ENCODE measurements at places on chromosomes 3 and 15. TPM values are rescaled to one million over a fixed set of nuclear protein-coding genes. Genes with fewer than 3 reads are reported as not detected.
A peak's percentile ranks its signal among the peaks of the same experiment; 100 is the strongest.

Gene FYCO1
- 24.7 TPM for total RNA-seq

GRCh38 chr3:79329154-79329553 lies 438.6 kb downstream of the ROBO1 start:
- DNase-seq = no peak

Gene CLDN11
- total RNA-seq = not detected

Gene ALAS1
- 27.4 TPM for total RNA-seq

DNA sequence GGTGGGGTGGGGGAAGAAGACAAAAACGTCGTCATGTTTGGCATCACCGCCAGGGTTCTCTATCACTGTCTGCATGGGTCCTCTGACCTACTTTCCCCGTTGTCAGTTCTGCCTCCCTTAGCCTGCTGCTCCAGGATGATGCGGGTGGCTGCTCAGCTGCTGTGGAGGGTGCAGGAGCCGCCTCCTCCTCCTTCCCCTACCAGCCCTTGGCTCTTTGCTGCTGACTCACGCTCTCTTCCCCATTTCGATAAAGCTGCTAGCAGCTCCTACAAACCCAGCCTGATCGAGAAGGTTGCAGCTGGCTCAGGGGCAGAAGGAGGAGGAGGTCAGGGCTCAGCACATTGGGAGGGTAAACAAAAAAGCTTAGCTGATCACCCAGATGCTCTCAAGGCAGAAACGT lies 49.5 kb upstream of the SEC13 start:
- no peak for DNase-seq

- DNase-seq = no peak
Measured at GRCh38 chr15:35442742-35443141, 103.2 kb downstream of the DPH6 start.

DNA sequence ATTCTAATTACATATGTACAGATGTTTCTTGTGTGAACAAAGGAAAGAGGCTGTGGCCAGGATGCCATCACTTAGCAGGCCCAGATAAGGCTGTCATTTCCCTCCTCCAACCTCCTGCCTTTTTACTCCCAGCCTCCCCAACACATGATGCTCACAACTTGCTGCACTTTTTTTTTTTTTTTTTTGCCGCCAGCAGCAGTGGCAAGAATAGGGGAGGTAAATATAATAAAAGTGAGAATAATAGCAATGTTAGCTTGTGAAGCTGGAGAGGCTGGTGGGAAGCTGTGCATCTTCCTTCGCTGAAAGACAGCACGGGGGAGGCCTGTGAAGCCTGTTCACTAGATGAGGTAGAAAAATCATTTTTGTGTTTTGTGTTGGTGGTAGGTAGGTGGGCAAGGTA lies 42.5 kb upstream of the MYO5C start:
- DNase-seq = no peak

- DNase-seq = no peak
Measured at GRCh38 chr3:159332535-159333099, 530.8 kb downstream of the MFSD1 start.

DNA sequence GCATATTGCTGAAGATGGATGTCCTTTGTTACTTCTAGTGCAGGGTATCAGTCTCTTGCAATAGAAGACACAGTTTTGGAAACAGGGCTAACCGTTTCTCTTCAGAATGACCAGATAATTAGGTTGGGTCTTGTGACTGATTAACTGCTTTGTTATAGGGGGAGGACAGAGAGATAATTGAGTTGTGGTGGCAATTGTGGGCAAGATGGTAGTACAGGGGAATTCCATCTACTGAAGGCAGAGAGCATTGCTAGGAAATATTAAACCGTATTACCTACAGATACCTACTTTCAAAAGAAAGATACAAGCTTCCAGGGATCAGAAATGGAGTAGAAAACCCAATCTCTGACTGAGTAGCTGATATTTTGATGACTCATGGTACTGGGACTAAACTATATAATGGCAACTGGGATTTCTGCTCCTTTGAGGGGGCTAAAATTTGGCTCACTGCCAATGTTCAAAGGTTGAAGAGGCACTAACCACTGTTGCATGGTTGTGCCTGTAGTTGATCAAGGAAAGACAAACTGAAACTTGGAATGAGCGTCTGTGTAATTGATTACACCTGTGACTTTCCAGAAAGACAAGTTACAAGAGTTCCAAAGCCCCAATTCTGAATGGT lies 4.2 kb downstream of the PRR23B start:
- no peak for DNase-seq

DNA sequence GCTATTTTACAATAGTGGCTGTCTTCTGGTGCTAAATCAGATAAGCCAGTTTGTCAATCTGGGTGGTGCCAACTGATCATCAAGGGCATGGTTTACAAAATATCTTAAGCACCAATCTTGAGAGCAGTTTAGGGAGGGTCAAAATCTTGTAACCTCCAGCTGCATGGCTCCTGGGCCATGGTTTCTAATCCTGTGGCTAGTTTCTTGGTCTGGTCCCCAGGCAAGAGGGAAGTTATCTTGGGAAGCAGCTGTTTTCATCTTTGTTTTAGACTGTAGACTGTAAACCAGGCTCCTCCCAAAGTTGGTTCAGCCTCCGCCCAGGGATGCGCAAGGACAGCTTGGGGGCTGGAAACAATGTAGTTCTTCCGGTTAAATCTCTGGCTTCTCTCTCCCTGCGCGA lies 166.8 kb downstream of the IL1RAP start:
- DNase-seq = no peak

DNA sequence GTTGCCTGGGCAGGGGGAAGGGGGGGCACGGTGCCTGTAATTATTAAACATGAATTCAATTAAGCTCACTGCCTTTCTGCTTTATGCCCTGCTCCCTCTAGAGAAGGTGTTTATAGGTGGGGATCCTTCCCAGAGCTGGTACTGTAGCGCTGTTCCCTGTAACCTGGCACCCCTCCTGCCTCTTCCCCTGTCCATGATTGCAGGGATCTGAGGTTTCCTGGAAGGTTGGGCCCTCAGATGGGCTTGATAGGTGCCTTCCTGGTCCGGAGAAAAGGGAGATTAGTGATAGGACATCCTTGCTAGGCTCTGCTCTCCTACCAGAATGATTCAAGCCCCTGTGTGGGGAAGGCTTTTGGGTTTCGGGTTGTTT lies 2.1 kb upstream of the FAM131A start:
- no peak for DNase-seq

DNA sequence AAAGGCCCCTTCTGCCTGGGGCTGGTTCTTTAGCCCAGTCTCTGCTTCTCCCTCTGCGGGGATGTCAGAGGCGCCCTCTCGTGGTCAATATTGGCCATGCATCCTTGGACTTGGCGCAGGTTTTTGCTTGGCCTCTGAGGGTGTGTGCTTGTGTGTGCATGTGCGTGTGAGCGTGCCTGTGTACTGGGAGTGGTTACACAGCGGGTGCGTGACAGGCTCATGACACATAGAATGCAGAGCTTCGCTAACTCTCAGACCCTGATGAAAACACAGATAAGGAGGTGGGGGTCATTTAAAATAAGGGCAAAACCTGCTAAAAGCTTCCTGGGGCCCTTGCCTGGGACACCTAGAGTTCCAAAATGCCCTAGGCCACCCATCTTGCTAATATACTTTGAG lies 160.9 kb downstream of the SMAD6 start:
- DNase-seq = peak; percentile 54

DNA sequence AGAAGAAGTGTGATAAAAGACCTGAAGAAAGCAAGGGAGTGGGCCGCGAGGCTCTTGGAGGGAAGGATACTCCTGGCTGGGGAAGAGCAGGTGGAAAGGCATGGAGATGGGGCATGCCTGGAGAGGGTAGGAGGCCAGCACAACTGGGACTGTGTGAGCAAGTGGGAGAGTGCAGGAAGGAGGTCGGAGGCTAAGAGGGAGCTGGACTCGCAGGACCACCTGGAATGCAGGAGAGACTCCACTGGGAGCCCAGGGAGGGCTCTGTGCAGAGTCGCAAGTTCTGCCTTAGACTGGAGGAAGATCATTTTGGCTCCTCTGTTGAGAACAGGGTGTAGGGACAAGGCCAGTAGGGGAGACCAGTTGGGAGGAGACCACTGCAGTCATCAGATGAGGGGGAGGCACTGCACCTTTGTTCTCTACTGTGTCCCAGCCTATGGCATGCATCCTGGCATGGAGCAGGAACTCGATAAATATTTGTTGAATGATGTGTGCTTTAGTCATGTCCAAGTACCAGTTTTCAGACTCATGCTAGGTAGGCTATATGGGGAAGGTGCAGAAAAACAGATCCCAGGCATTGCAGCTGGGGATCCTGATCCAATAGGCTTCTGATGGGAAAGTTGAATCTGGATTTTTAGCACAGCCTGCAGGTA lies 13.7 kb downstream of the FAM107A start:
- DNase-seq = no peak

GRCh38 chr3:13223574-13224237 lies 150.5 kb upstream of the IQSEC1 start:
- DNase-seq = no peak

- DNase-seq = no peak
Measured at GRCh38 chr3:48543271-48543866, 13.2 kb downstream of the PFKFB4 start.

GRCh38 chr3:46280105-46280797 lies 38.0 kb downstream of the CCR3 start:
- DNase-seq = no peak

All from naive thymus-derived CD4-positive, alpha-beta T cell (primary cell).